Calu3 (cell line): ENCODE measurements at places on chromosomes 16 and 17. TPM values are rescaled to one million over a fixed set of nuclear protein-coding genes. Genes with fewer than 3 reads are reported as not detected.

GRCh38 chr16:64627781-64628180 lies 494.1 kb downstream of the CDH11 start:
- H3K36me3 ChIP-seq = no peaks in the 10 kb centered on the region
- no peak for DNase-seq
- no peak overlapping the region for H3K4me3 ChIP-seq
- no peak overlapping the region for H3K27ac ChIP-seq

DNA sequence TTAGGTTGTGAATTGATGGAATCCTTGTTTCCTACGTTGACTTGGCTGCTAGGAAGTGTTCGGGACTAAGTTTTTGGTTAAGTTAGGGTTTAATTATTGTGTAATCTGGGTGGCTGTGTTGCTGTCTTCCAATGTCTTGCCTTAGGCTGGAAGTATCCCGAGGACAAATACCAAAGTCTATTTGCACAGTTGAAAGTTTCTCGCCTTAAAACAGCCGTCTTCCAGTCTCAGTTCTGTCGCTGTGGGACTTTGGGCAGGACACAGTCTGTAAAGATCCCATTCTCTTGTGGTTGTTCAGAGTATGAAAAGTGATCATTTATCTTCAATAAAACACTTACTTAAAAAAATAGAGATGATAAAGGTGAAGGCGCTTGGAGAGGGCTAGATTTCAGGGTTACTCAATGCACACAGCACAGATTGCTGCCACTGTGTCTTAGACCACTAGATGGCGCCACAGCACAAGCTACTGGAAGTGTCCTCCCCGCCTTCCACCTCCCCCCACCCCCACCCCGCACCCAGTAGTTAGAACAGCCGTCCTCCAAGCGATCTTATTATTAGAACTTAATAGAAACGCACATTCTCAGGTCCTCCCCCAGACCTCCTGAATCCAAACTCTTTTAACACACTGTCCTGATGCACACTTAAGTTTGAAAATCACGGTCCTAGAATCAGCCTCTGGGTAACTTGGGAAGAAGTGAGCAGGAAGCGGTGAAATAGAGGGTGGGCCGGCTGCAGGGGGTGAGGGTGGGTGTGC lies 45.8 kb downstream of the AKAP1 start:
- H3K36me3 ChIP-seq = peaks cover 6% of the 10 kb centered on the region
- H3K27ac ChIP-seq = no peak overlapping the region
- no peak overlapping the region for H3K4me3 ChIP-seq
- peak; percentile 73 for DNase-seq
- H3K27me3 ChIP-seq = peaks cover 9% of the 10 kb centered on the region

DNA sequence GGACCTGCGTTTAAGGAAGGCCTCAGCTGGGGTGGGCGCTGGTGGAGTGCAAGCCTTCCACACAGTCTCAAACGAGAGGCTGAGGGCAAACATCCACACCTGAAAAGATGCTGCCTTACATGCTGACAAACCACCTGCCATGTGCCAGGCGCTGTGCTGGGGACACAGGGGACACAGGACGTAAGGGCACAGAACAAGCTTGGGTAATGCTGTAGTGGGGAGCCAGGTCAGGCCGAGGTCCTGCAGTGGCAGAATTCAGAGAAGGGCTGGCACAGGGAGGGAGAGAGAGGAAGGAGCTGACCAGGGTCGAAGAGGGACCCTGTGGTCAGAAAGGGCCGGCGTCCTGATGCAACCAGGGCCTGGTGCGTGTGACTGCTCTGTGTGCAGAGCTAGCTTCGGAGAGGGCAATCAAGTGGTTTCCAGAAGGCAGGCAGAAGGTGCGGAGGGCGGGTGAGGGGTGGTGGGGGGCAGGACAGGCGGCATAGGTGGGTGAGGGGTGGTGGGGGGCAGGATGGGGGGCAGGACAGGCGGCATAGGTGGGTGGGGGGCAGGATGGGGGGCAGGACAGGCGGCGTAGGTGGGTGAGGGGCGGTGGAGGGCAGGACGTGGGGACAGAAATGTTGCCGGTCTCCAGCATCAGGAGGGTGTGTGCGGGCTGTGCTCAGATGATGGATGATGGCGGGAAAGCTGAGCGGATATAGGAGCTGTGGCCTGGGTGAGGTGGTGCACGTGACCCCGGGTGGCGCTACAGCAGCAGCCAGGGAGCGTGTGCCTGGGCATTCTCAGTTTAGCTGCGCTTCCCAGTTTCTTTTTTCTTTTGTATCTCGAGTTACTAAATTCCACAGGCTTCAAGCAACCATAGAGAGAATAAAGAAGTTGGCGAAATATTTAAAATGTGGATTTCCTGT lies 18.8 kb downstream of the TELO2 start:
- H3K4me3 ChIP-seq = no peak overlapping the region
- H3K36me3 ChIP-seq = peaks cover 54% of the 10 kb centered on the region
- no peak for DNase-seq
- no peak overlapping the region for H3K27ac ChIP-seq
- no peaks in the 10 kb centered on the region for H3K4me1 ChIP-seq

The ANKFN1 gene
- not detected in 2 replicates for total RNA-seq

GRCh38 chr16:88746506-88746905 lies 38.5 kb downstream of the PIEZO1 start:
- DNase-seq = no peak
- no peak overlapping the region for H3K4me3 ChIP-seq
- no peak overlapping the region for H3K27ac ChIP-seq
- peaks cover 23% of the 10 kb centered on the region for H3K36me3 ChIP-seq
- H3K27me3 ChIP-seq = no peaks in the 10 kb centered on the region

GRCh38 chr17:68565661-68566441 lies 35.3 kb downstream of the FAM20A start:
- no peak for DNase-seq
- H3K27ac ChIP-seq = no peak overlapping the region
- H3K27me3 ChIP-seq = peaks cover 39% of the 10 kb centered on the region
- no peaks in the 10 kb centered on the region for H3K4me1 ChIP-seq

- H3K36me3 ChIP-seq = no peaks in the 10 kb centered on the region
- no peak overlapping the region for H3K4me3 ChIP-seq
- H3K4me1 ChIP-seq = no peaks in the 10 kb centered on the region
- DNase-seq = no peak
- no peaks in the 10 kb centered on the region for H3K27me3 ChIP-seq
- H3K27ac ChIP-seq = no peak overlapping the region
Observed at GRCh38 chr17:58970609-58971450, 135.8 kb downstream of the TRIM37 start.

DNA sequence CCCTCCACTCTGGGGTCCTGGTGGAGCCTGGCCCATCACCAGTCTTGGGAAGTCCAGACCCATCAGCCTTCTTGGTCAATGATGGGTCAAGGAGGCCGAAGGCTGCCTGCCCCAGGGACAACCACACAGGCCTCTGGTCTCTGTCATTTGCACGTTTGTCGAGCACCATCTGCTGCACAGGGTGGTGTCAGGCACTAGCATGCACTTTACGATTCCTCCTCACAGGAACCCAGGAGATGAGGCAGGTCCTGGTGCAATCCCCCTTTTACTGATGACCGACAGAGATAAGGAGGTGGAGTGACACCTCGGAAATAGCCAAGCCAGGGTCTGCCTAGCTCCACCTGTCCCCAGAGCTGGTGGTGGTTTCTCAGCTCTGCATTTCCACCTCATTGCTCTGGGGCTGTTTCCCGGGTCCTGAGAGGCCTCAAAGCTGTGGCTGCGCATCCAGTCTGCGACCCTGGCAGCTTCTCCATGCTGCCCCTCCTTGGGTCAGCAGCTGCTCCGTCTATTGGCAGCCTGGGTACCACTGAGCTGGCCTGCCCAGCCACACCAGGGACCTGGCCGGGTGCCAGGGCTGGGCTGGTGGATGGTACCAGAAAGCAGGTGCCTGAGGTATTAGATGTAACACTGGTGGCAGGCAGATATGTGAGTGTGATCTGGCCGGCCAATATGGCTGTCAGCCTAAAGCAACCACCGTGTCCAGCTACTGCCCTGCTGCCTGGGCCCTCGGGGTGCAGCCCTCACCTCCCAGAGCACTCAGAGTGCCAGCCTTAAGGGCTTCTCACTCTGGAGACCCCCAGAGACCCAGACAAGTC lies 10.0 kb downstream of the MMP15 start:
- H3K27me3 ChIP-seq = no peaks in the 10 kb centered on the region
- peaks cover 22% of the 10 kb centered on the region for H3K4me1 ChIP-seq
- H3K36me3 ChIP-seq = peaks cover 17% of the 10 kb centered on the region

DNA sequence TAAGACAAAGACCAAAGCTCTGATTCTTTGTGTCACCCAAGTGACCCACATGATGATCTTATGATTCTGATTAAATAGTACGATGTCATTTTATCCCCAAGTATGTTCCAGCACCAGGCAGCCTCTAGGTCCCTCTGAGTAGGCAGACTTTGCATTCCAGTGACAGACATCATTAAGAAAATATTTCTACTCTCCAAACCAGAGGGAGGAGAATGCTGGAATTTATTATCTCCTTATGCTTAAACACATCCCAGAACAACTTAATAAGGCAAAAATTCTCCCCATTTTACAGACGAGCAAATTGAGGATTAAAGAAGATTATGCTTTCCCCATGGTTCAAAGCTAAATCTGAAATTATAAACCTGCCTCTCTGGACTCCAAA lies 192.8 kb upstream of the CDH11 start:
- DNase-seq = no peak
- H3K4me3 ChIP-seq = no peak overlapping the region
- H3K27me3 ChIP-seq = no peaks in the 10 kb centered on the region
- H3K27ac ChIP-seq = no peak overlapping the region
- H3K4me1 ChIP-seq = no peaks in the 10 kb centered on the region

The PLEKHH3 gene
- 35.2 and 45.0 TPM in 2 replicates for total RNA-seq

DNA sequence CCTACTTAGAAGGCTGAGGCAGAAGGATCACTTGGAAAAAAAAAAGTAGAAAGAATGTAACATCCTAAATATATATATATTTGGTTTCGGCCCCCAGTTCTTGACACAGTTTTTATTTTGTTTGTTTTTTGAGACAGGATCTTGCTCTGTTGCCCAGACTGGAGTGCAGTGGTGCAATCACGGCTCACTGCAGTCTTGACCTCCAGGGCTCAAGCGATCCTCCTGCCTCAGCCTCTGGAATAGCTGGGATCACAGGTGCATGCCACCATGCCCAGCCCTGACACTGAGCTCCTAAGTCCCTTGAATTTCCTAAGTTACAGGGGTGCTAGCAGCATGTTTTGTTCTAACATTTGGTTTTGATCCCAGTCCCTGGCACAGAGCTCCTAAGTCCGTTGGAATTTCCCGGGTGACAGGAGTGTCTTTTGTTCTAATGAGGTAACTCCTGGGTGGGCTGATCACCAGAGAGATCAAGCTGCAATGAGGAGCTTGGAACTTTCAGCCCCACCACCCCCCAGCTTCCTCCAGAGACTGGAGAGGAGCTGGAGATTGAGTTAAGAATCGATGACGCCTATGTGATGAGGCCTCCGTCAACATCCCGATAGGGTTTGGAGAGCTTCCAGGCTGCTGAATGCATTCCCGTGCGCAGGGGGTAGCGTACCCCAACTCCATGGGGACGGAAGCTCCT lies 20.0 kb downstream of the MXRA7 start:
- no peak overlapping the region for H3K4me3 ChIP-seq
- H3K27ac ChIP-seq = no peak overlapping the region
- no peak for DNase-seq
- peaks cover 7% of the 10 kb centered on the region for H3K4me1 ChIP-seq
- H3K36me3 ChIP-seq = peaks cover 7% of the 10 kb centered on the region

The NRN1L gene
- not detected in 2 replicates for total RNA-seq

DNA sequence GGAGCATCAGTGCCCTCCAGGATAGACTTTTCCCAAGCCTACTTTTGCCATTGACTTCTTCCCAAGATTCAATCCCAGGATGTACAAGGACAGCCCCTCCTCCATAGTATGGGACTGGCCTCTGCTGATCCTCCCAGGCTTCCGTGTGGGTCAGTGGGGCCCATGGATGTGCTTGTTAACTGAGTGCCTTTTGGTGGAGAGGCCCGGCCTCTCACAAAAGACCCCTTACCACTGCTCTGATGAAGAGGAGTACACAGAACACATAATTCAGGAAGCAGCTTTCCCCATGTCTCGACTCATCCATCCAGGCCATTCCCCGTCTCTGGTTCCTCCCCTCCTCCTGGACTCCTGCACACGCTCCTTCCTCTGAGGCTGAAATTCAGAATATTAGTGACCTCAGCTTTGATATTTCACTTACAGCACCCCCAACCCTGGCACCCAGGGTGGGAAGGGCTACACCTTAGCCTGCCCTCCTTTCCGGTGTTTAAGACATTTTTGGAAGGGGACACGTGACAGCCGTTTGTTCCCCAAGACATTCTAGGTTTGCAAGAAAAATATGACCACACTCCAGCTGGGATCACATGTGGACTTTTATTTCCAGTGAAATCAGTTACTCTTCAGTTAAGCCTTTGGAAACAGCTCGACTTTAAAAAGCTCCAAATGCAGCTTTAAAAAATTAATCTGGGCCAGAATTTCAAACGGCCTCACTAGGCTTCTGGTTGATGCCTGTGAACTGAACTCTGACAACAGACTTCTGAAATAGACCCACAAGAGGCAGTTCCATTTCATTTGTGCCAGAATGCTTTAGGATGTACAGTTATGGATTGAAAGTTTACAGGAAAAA lies 9.7 kb upstream of the CYLD start:
- DNase-seq = no peak
- H3K27me3 ChIP-seq = peaks cover 35% of the 10 kb centered on the region

GRCh38 chr16:62213763-62214162 lies 177.5 kb upstream of the CDH8 start:
- H3K4me1 ChIP-seq = no peaks in the 10 kb centered on the region
- H3K36me3 ChIP-seq = no peaks in the 10 kb centered on the region
- H3K4me3 ChIP-seq = no peak overlapping the region
- no peak overlapping the region for H3K27ac ChIP-seq
- DNase-seq = no peak
- H3K27me3 ChIP-seq = no peaks in the 10 kb centered on the region

DNA sequence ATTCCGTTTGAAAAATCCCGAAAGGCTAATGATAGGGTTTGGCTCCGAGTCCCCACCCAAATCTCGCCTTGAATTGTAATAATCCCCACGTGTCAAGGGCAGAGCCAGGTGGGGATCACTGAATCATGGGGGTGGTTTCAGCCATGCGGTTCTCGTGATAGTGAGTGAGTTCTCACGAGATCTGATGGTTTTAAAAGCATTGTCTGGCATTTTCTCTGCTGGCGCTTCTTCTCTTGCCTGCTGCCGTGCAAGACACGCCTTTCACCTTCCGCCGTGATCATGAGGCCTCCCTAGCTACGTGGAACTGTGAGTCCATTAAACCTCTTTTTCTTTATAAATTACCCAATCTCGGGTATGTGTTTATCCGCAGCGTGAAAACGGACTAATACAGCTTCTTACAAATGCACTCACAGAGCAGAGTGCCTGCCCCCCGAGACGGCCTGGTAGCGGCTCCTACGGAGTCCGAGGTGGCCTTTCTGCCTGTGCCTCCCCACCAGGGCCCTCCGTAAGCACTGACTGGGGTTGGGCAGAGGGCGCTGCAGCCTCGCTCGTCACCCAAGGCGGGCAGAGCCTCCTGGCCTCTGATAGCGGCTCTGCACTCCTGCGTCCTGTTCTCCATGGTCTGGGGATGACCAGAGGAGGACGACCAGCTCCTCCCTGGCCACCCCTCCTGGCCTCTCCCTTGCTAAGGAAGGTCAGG lies 131.7 kb downstream of the FOXL1 start:
- H3K36me3 ChIP-seq = no peaks in the 10 kb centered on the region
- peaks cover 15% of the 10 kb centered on the region for H3K27me3 ChIP-seq
- no peaks in the 10 kb centered on the region for H3K4me1 ChIP-seq
- no peak overlapping the region for H3K27ac ChIP-seq

- peaks cover 27% of the 10 kb centered on the region for H3K4me1 ChIP-seq
- H3K27ac ChIP-seq = no peak overlapping the region
- no peaks in the 10 kb centered on the region for H3K27me3 ChIP-seq
- no peak overlapping the region for H3K4me3 ChIP-seq
Observed at GRCh38 chr16:2779978-2780898, 3.2 kb upstream of the ELOB start.

The PMFBP1 gene
- 6.2 and 8.5 TPM in 2 replicates for total RNA-seq
